ENCODE measurements at places on chromosomes 2 and 18. TPM values are rescaled to one million over a fixed set of nuclear protein-coding genes. Genes with fewer than 3 reads are reported as not detected.

DNA sequence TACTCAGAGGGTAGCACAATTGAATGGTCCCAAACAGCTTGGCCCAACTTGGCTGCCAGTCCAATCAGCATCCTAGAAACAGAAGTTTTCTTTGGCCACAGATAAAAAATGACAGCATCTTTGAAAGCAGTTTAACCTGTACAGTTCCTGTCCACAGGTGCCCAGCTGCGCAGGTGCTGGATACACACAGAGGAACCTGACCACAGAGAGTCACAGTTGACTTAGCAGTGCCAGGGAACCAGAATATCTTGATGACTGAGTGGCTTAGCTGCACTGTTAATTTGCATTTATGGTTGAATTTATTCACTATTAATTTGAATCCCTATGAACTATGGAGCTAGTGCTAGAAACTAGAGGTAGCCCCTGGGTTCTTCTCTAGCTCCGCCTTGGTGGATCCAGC lies 93.7 kb downstream of the TPGS2 start:
- DNase-seq: no peak

- DNase-seq: no peak
Observed at GRCh38 chr2:120938045-120938771, 202.5 kb downstream of the GLI2 start.

DNA sequence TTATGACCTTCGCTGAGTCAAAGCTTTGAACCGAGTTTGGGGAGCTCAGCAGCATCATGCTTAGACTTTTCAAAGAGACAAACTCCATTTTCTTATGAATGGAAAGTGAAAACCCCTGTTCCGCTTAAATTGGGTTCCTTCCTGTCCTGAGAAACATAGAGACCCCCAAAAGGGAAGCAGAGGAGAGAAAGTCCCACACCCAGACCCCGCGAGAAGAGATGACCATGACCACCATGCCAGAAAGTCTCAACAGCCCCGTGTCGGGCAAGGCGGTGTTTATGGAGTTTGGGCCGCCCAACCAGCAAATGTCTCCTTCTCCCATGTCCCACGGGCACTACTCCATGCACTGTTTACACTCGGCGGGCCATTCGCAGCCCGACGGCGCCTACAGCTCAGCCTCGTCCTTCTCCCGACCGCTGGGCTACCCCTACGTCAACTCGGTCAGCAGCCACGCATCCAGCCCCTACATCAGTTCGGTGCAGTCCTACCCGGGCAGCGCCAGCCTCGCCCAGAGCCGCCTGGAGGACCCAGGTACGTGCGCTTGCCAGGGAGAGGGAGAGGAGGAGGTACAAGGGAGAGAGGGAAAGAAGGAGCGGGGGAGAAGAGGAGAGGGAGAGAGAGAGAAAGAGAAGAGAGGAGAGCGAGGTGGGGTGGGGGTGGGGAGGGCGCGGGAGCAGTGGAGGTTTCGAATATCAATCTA lies at the start of gene DLX1:
Gene DLX1, plus strand, starts transcription at position 48 of the 700 bp plus-strand sequence. Its CDS starts 171 bp downstream, at position 219.
- no peak for DNase-seq

GRCh38 chr2:120677696-120678247 lies 57.9 kb upstream of the GLI2 start:
- DNase-seq: no peak

- peak; percentile 68 for DNase-seq
Observed at GRCh38 chr2:31138037-31138962, at the start of gene GALNT14. Gene GALNT14, minus strand, starts transcription at chr2:31138440. Its CDS starts 354 bp downstream, at chr2:31138086.

DNA sequence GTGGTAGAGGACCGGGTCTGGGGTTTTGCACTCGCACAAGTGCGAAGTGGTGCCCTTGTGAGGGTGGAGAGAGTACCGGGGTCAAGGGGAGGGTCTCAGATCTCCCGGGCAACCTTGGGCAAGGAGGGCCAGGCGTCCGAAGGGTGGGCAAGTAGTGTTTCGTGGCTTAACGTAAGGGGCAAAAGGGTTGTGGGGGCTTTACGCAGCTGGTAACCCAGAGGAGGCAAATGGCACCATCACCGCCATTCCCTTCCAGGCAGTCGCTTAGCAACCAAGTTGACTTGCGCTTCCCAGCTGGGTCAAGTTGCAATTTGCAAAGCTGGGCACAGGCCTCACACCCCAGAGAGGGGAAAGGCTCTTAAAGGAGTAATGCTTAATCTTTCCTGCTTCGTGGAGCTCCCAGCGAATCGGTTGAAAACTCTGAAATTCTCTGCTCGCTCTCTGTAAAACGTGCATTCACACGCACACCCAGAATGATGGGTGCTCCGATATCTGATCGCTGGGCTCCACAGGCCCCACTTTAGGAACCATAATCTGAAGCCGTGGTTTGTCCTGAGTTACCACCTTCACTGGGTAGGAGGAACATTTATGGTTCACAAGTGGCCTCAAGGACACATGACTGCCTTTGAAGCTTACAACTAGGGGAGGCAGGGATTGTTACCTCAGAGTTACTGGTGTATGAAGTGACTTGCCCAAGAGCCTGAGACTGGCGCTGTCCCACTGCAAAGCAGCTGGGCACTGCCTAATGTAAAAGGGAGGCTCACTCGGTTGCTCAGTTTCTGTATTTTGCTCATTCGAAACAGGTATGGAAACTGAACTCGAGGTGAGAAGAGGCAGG lies 127.9 kb downstream of the UXS1 start:
- DNase-seq: no peak

- DNase-seq: no peak
Observed at GRCh38 chr2:109455731-109456691, 157.8 kb downstream of the SEPTIN10 start.

GRCh38 chr2:184551626-184552025 lies 46.7 kb upstream of the ZNF804A start:
- DNase-seq: no peak

GRCh38 chr18:54712306-54712705 lies 116.0 kb upstream of the RAB27B start:
- no peak for DNase-seq

GRCh38 chr2:48728295-48728694 lies 27.2 kb downstream of the LHCGR start:
- no peak for DNase-seq

- no peak for DNase-seq
Observed at GRCh38 chr18:78295262-78295661, 684.4 kb upstream of the SALL3 start.

GRCh38 chr2:212987492-212987891 lies 163.9 kb downstream of the IKZF2 start:
- DNase-seq: no peak

GRCh38 chr2:29459445-29460179 lies 344.4 kb downstream of the CLIP4 start:
- no peak for DNase-seq

- DNase-seq: no peak
Observed at GRCh38 chr2:160022162-160022561, 40.3 kb downstream of the PLA2R1 start.

DNA sequence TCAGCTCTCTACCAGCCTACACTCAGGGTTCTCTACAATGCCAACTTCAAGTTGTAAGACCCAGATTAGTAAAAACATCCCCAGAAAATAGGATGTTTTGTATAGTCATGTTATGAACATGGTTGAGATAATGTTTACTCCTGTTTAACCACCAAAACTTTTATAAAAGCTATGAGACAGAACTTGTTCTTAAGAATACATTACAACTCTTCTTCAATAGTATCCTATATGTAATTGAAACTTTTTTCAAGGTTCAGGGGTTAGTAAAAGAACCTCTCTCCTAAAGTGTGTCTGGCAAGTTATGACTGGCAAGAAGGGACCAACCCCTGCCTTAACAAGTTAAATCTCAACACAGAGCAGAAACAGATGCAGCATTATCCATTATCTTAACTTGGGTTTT lies 118.8 kb upstream of the STK17B start:
- no peak for DNase-seq

- no peak for DNase-seq
Observed at GRCh38 chr2:237708065-237708398, 80.6 kb downstream of the LRRFIP1 start.

DNA sequence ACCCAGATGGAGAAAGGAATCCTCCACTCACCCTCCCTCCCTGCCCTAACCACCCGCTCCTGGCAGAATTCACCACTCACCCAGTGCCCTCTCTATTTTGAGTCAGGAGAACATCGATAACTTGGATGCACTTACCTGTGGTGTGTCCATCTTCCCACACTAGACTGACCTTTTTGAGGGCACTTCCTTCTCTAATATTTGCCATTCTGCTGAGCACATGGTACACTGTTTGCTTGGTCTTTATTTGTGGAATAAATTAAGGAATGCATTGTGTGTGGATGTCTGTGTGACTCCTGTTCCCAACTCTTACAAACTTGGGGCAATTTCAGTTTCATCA lies 133.7 kb downstream of the ACKR3 start:
- DNase-seq: no peak

DNA sequence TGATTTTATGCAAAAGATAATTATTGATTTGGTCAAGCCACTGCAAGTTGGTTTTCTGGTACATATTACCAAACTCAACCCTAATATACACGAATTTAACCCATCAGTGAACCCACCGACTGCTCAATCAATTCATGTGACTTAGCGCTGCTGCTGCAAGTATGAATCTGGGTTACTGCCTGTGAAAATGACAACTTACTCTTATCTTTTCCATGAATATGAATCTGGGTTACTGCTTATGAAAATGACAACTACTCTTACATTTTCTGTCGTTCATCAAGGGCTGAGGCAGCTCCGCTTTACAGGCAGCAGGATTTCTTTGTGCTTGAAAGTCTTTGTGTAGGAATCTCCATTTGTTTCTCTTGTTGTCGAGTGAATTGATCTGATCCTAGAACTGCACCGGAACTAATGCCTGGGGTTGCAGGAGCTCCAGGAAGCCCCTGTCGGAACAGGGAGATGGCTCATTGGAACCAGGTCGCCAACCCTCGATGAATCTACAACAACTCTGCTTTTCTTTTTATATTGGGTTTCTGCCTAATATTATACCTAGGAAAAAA lies 22.1 kb upstream of the ALKAL2 start:
- no peak for DNase-seq

- no peak for DNase-seq
Observed at GRCh38 chr18:27717816-27718215, 459.1 kb downstream of the CDH2 start.

- no peak for DNase-seq
Observed at GRCh38 chr2:7363906-7364305, 446.7 kb downstream of the RNF144A start.

DNA sequence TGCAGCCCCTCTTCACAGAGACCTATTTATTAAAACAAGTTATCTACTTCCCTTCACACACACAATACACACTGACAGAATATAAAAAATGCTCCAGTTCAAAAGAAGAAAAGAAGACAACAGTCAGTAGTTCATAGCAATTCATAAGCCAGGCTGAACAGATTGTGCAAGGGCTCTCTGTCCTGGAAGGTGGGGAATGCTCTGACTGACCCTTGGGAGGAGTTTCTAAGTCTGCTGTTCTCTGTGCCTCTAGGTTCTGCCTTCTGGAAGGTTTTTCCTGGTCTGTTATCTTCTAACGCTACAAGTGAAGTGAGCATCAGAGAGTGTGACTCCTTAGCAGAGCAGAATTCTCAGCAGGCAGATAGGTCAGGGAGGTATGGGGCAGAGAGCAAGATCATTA lies 35.7 kb downstream of the SP3 start:
- DNase-seq: no peak

- DNase-seq: peak; percentile 16
Observed at GRCh38 chr2:1854729-1855547, 110.6 kb upstream of the PXDN start.

GRCh38 chr2:113215056-113215455 lies 41.3 kb downstream of the PSD4 start:
- no peak for DNase-seq

GRCh38 chr18:14964406-14964805 lies 216.4 kb downstream of the ANKRD30B start:
- no peak for DNase-seq

GRCh38 chr2:159635006-159635789 lies 18.9 kb upstream of the BAZ2B start:
- no peak for DNase-seq

DNA sequence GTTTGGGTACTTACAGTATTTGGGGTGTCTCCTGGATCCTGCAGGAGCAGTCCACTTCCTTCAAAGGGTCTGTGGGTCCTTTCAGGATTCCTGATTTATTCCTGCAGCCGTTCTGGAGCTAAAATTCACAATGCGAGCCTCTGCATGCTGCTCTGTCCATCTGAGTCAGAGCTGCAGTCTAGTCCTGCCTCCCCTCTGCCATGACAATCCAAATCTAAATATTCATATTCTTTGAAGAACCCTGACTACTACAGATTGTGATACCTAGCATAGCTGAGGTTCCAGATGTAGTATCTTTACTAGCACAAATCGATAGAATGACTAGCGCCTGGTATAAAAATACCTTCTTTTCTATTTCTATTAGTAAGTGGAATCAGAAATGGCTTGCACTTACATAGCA lies 31.3 kb upstream of the GAREM1 start:
- DNase-seq: no peak

GRCh38 chr2:182664212-182664611 lies 51.8 kb upstream of the DNAJC10 start:
- DNase-seq: no peak

The PARD3B gene
- 0.49 TPM for total RNA-seq

The STPG4 gene
- total RNA-seq: not detected

The TTN gene
- 2.2 TPM for total RNA-seq

The FLACC1 gene
- total RNA-seq: 0.98 TPM

The CPLX4 gene
- not detected for total RNA-seq

The CROCC2 gene
- not detected for total RNA-seq

The LIMS3 gene
- total RNA-seq: 0.72 TPM

The SAG gene
- not detected for total RNA-seq

The DOK6 gene
- not detected for total RNA-seq

The FANCL gene
- 19.1 TPM for total RNA-seq

The GREB1L gene
- not detected for total RNA-seq

The KIF3C gene
- total RNA-seq: 4.1 TPM

The RESP18 gene
- not detected for total RNA-seq

Data from activated naive CD8-positive, alpha-beta T cell treated with anti-CD3 and anti-CD28 coated beads for 36 hours (primary cell).